ENCODE measurements at places on chromosomes 2 and 18.

GRCh38 chr18:3710712-3711301, 260.8 kb downstream of the TGIF1 start:
- DNase-seq = no peak

DNA sequence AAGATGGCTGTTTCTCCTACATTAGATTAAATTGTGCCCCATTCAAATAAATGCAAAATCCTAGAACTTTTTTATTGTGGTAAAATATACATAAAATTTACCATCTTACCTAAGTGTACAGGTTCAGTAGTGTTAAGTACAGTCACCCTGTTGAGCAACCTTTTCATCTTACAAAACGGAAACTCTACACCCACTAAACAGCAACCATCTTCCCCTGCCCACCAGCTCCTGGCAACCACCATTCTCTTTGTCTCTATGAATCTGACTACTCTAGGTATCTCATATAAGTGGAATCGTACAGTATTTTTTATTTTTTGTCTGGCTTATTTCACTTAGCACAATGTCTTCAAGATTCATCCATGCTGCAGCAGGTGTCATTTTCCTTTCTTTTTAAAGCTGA, 53.0 kb downstream of the ASXL2 start:
- peak; percentile 64 for DNase-seq

DNA sequence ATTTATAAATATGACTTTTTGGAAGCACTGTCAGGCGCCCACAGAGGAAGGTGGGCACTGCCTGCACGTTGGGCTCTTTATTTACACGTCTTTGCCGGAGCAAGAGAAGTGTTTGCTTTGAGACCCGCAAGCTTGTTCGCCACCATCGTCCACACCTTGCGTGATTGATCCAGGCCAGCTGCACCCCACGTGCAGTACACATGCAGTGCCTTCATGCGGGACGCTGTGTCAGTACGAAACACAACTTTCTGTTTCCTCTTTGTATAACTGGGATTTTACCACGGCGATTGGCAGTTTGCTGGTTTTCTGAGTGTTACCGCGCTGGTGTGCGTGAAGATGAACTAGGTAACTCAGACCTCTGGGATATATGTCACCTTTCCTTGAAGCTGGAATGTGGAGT, 571.0 kb upstream of the SALL3 start:
- DNase-seq = no peak

- DNase-seq = no peak
Observed at GRCh38 chr18:36461551-36461987, 164.1 kb downstream of the FHOD3 start.

DNA sequence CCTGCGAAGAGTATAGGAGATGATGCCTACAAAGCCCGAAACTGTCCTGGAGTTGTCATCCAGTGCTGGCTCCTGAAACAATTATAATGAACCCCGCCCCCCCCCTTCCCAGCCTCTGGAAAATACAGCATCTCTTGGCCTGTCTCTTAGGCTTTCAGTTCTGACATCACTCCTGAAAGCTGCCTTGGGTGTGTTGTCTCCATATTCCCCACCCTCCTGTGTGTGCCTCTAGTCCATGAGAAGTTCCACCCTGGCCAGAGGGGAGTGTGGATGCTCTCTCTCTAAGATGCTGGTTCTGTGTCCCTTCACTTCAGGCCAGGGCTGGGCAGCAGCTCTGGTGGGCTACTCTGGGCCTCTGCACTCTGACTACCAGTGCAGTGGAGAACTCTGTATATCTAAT, 58.9 kb upstream of the TGFA start:
- DNase-seq = no peak

DNA sequence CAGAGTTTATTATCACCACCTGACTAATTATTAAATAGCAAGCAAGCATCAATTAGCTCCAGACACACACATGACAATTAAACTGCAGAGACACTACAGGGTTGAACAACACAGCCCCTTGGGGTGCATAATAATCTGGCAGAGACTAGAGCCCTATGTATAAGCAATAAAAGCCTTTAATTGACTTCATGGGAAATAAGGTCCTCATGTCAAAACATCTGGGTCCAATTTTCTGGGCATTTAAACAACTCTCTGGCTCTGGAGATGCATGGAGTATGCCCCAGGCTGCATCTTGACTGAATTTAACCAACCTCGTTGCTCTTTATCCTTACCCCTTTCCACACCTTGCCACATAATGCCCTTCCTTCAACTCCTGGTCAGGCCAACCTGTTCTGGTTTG, 270.7 kb upstream of the THUMPD2 start:
- no peak for DNase-seq

DNA sequence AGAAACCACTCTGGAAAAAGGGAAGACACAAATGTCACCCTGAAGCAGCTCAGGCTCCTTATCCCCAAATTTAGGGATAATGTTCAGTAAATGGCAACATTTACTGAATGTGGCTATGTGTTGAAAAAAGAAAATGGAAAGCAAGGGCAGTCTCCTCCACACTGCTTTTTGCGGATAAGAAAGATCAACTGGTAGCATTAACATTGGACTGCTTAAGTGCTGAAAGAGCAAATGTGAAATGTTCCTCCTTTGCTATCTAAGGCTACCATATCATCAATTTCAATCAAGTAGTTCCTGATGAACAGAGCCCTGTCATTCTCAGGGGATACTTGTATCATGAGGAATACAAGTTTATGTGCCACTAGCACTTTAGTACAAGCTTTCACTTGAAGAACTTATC, 12.5 kb downstream of the FBXO11 start:
- no peak for DNase-seq

GRCh38 chr18:37554399-37554787, 11.2 kb downstream of the CELF4 start:
- DNase-seq = no peak

DNA sequence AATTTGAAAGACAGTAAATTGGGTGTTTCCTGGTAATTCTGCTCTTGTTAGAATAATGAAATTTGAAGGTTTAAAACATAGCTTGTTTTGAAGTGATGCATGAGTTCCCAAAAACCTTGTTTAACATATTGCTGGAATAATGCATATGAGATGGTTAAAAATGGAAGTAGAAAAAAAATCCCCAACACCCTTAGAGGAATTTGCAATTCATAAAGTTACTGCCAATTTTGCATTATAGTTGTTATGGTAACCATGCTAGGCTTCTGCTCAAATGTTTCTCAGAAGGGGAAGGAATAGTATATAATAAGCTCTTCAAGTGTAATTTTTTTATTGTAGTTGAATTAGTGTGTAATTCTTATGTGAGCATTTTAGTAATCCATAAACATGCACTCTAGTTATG, 49.1 kb downstream of the FASTKD2 start:
- DNase-seq = no peak

DNA sequence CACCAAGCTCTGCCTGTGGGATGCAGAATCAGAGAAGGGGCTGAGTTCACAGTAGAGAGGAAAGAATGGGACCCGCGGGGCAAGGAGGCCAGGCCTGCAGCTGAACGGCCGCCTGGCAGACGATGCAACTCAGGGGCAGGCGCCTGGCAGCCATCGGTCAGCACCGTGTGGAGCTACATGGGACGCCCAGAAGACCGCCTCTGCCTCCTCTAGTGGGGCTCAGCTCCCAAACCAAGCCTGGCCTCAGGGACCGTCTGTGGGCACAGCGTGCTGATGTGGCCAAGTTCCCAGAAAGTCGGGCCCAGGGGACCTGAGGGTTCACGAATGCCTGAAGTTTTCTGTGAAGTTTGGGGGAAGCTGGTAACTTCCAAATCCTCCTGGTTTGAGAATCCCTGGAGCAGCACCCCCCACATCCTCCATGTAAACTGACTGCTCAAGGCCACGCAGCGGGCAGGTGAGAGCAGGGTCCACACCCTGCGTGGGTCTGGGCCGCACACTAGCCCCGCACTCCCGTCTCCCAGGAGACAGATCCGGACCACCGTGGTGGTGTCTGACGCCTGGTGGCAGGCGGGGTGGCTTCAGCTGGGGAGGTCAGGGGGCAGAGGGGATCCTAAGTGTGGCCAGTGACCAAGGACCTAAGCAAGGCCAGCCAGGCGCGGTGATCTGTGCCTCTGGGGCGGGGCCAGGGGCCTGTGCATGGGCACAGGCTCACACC, 14.6 kb downstream of the SNORC start:
- no peak for DNase-seq

DNA sequence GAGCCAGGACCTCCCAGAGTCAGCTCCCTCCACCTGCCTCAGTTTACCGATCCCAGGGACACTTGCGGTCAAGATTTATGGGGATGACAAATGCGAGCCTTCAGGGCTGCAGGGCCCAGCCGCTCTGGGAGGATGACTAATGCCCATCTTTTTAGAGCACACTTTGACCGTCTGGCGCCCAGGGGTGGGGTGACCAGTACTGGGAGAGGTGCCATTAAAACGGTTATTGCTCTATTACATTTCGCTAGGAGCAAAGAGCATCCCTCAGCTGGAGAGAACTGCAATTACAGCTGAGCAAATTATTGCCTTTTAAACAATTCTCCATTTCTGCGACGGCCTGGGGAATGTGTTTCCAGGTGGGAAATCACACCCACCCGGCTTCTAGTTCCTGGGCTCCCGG, 42.6 kb upstream of the HPCAL1 start:
- no peak for DNase-seq

DNA sequence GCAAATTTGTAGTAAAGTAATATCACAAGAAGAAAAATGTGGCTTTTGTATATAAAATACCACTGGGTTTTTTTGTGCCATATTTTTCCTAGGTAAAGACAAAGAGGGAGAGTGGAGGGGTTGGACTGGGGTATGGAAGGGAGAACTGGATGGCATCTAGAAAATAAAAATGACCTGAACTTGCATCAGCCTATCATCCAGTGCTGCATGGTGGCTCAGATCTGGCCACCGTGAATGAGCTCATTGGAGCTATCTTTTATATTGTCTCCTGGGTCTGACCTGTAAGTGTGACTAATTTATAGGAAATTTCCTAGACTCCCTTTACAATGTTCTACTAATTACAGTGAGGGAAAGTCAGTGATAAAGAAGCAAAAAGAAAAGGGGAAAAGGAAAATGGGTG, 369.0 kb downstream of the TMEM182 start:
- no peak for DNase-seq

- DNase-seq = no peak
Observed at GRCh38 chr2:206982360-206982955, 43.1 kb downstream of the CPO start.

- DNase-seq = no peak
Observed at GRCh38 chr2:89848763-89849368, 1157.4 kb downstream of the RPIA start.

- DNase-seq = no peak
Observed at GRCh38 chr2:196511258-196512168, 128.0 kb upstream of the CCDC150 start.

- no peak for DNase-seq
Observed at GRCh38 chr2:234071664-234072063, 21.2 kb downstream of the SPP2 start.

DNA sequence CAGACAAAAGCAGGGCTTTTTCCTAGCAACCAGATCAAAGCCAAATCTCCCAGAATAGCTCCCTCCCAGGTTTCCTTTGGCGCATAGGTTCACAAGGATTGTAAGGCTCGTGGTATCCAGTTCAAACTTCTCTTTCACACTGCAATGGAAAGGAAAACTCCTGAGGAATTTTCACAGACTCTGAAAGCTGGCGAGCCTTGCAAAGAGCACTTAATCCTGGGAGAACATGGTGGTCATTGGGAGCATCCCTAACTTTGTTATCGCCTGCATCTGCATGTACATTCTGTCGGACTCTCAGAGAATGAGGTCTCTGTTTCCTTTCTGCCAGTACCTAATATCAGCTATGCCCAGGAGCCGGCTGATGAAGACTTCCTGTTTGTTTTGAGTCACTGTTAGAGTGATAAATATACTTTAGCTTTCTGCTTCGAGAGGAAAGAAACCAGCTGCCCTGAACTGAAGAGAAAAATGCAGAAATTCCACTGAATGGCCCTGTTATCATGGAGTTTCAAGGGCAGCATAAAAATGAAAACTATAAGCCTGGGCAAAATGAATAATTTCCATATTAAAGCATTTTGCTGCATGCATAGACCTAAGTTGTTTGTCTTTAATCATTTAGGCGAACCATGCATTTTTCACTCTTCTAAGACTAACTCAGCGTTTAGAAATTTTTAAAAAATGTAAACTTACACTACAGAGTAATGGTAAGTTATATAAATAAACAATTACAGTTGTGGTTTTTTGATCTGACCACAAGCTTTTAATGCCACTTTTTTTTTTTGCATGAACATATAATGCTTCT, 76.4 kb upstream of the ZEB2 start:
- no peak for DNase-seq

DNA sequence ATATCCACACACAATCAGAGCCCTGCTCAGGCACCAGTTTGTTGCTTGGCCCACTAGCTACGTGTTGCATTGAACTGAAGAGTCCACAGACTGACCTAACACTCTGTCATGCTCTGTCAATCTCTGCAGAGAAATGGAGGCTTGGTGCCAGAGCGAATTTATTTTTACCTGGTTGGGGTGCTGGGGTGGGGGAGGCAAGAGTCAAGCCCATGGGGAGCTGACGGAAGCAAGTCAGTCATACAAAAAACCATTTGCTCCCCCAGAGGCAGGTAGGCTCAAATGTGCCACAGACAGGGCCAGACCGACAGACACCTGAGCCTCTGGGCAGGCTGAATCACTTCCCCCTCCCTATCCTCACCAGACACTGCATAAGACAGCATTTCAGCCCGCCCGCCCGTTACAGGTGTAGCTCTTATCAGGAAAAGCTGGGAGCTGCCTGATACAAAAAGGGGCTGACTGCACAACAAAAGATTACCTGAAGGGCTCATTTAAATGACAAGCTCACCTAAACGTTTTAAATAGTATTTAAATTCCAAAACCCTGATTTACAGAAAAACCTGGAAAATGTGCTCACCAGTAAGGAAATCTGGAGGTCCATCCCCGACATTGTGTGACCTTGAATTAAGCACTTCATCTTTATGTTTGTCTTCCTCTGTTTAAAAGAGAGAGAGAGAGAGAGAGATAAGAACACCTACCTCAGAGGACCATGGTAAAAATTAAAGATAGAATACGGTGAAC, 2.1 kb upstream of the PCBP1 start:
- peak; percentile 52 for DNase-seq

GRCh38 chr2:14303366-14304115, 329.0 kb upstream of the LRATD1 start:
- DNase-seq = no peak

- no peak for DNase-seq
Observed at GRCh38 chr2:165857876-165858275, 63.8 kb upstream of the GALNT3 start.

- DNase-seq = no peak
Observed at GRCh38 chr2:47999512-47999911, 93.2 kb upstream of the FBXO11 start.

DNA sequence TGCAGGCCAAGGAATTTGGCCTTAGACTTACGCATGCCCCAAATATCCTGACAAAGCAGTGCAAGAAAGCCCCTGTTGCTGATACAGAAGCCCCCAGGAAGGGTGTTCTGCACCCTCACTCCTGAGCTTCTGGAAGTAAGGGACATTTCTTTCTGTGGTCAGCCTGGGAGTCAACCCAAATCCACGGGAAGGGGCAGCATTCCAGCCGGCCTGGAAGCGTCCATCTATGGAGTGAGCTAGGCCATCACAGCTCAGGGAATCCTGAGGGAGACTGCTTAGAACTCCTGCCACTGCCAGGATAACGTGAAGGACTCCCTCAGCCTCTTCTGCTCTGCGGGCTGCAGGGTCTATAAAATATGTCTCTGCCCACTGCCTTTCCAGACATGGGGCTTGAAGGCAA, 173.9 kb downstream of the ANAPC1 start:
- DNase-seq = no peak

GRCh38 chr2:159513745-159514144, 102.6 kb downstream of the BAZ2B start:
- no peak for DNase-seq

GRCh38 chr2:7881063-7881462, 800.8 kb upstream of the ID2 start:
- DNase-seq = no peak

All from CD4-positive, alpha-beta memory T cell (primary cell).